Suprapubic skin (tissue), 4 donors: ENCODE measurements at places on chromosomes 6 and 20. TPM values are rescaled to one million over a fixed set of nuclear protein-coding genes. Genes with fewer than 3 reads are reported as not detected.

GRCh38 chr6:4682431-4683097 is 93.6 kb upstream of the CDYL start:
- DNase-seq, result no peak

DNA sequence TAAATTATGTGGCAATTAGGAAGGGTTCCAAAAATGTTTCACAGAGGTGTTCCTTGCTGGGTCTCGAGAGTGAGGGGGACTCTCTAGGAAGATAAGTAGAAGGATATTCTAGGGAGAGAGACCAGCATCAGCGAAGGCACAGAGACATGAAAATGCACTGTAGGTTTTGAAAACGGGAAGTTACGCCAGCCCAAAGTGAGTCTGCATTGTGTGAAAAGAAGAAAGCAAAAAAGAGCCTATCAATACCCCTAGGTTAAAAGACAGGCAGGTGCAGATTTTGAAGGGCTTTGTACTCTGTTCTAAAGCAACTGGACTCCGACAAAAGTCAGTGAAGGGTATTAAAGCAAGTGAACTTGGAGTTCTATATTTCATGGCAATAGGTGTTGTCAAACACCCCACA is 25.7 kb upstream of the MRAP2 start:
- no peak for DNase-seq

- no peak for DNase-seq
Observed at GRCh38 chr20:49631061-49631716, 63.3 kb upstream of the PTGIS start.

DNA sequence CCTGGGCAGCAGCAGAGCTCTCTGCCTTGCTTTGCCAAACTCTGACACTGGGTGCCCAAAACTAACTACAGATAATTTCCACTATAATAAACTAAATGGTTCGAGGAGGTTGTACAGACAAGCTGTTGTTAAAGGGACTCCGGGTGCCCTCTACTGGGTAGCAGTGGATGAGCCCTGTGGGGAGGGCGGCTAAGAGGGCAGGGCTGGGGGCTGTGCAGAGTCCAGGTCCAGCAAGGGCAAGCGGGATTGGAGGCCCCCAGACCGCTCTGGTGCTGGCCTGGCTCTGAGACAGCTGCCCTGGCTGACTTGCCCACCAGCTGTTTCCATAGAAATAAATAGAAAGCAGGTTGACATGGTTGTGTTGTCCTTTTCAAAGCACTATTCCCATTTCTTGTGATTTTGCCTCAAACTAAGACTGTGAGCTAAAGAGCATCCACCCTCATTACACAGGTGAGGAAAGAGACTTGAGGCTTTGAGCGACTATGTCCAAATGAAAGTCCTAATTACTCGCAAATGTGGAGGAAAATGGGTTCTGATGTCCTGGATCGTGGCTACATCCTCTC is 167.6 kb upstream of the CST7 start:
- DNase-seq, result peak; percentile 48

DNA sequence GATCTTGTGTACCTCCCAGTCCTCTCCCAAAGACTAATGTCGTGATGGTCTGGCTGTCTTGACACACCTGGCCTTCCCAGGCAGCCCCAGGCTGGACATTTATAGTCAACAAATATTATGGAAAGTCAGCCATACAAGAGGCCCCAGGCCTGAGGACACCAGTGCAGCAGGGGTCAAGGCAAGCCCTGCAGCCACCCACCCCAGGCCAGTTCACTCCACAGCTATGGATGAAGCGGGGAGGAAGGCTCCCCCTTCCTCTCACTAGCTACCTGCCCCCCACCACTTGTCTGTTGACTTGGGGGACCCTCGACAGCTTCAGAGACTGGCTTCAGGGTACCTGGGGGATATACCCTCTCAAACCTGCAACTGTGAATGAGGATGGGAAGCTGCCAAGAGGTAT is 132.1 kb downstream of the MRPL14 start:
- no peak for DNase-seq

DNA sequence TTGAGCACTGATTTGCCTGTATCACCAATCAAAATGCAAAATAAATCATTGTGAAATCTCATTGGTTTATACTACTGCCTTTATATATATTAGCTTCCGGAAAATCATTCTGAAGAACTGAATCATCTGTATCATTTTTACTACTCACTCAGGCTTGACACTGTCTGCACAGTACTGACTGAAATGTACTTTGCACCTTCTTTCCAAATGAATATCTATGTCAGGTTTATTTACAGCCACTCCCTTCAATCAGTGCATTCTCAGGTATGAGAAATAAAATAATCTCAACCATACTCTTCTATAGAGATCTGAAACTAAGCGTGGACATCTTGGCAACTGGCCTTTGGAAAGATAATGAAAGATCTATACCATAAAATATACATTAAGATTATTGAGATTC is 2.7 kb downstream of the KHDRBS2 start:
- no peak for DNase-seq

DNA sequence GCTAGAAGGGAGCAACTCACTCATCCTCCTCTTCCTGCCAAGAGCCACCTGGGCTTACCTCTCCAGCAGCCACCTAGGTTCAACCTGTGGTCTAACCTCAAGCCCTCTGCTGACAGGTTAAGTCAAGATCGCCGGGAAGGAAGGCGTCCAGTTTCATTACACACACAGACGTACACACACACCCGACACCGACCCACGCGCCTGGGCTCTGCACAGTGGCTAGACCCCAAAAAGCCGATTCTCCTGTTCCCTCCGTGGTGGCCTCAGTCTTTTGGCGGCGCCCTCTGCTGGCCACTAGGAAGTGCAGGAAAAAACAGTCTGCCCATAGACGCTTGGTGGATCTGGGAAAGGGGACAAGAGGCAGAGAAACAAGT is 52.8 kb downstream of the MRPL14 start:
- DNase-seq, result peak; percentile 88

- no peak for DNase-seq
Observed at GRCh38 chr6:16122197-16122596, 6.7 kb upstream of the MYLIP start.

DNA sequence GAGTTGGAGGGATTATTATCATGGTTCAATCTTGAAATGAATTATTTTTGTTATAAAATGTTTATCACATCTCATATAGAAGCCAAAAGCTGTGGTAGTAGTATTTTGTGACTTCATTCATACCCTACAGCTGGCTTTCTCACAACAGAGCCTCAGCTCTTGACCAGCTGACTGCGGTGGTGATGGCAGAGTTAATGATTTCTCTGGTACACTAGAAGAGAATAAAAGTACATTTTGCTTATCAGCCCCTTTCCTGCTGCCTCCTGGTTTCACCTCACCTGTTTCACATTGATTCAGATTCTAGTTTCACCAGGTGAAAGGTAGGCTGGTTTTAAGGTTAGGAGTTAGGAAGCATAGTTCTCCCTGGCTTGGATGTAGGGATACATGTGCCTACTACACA is 55.7 kb downstream of the AFG1L start:
- DNase-seq, result no peak

DNA sequence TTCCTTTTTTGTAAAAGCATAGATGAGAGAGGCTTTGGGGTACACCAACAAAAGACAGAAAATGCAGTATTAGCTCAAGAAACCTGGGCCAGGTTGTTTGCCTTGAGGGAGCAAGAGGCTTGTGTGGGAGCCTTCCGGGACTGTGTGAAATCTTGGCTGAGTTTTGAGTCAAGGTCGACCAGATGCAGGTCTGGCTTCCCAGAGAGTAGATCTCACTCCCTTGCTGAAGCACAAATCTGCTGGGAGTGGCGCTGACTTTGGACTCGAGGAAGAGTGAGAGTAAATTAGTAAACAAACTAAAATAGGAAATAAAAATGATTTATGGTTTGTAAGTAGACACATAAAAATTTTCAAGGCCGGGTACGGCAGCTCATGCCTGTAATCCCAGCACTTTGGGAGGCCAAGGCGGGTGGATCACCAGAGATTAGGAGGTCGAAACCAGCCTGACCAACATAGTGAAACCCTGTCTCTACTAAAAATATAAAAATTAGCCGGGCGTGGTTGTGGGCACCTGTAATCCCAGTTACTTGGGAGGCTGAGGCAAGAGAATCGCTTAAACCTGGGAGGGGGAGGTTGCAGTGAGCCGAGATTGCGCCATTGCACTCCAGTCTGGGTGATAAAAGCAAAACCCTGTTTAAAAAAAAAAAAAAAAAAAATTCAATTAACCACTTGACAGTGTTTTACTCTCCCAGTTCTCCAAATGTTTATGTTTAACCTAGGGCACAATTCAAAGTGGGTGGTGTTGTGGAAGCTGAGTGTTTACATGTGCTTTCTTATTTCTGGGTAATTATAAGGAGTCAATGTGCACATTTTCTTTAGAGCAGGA is 27.7 kb upstream of the EDN1 start:
- DNase-seq, result no peak

Gene GGT7
- 4.3 TPM for total RNA-seq

Gene PDE7B
- 1.2 TPM for total RNA-seq

Gene VGLL2
- not detected for total RNA-seq

Gene RNF144B
- total RNA-seq, result 27.8 TPM

Gene BAK1
- total RNA-seq, result 14.6 TPM

Gene PM20D2
- total RNA-seq, result 16.1 TPM

Gene ZSCAN26
- total RNA-seq, result 5.0 TPM

Gene PDYN
- not detected for total RNA-seq
